Retina (tissue), 1 donor: ENCODE measurements at places on chromosomes 2 and 18.
A peak's percentile ranks its signal among the peaks of the same experiment; 100 is the strongest.

DNA sequence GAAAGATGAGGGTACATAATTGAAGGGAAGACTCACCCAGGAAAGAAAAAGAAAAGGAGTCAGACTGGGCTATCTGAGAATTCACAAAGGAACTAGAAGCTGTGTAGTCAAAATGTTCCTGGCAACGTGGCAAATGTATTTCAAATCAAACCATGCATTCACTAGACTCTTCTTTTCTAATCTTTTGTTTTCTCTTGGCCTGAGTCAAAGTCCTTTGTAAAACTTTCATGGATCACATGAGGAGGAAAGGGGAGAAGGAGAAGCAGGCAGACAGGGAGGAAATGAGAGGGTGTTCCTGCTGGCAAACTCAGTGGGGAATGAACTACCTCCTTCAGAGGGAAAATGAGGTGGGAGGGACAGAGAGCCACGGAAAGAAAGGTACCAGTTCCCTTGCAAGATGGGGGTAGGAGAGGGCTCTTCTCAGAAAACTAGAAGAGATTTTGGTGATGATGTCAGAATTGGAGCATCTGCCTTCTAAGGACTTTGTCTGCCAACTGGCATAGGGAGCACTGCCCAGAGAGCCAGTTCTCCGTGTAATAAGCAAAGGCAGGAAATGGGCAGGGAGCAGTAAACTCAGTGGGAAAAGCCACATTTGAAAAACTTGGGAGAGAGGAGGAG, 51.4 kb downstream of the SLC8A1 start:
- no peak for DNase-seq

GRCh38 chr2:160906878-160907277, 253.3 kb upstream of the TANK start:
- DNase-seq = no peak

DNA sequence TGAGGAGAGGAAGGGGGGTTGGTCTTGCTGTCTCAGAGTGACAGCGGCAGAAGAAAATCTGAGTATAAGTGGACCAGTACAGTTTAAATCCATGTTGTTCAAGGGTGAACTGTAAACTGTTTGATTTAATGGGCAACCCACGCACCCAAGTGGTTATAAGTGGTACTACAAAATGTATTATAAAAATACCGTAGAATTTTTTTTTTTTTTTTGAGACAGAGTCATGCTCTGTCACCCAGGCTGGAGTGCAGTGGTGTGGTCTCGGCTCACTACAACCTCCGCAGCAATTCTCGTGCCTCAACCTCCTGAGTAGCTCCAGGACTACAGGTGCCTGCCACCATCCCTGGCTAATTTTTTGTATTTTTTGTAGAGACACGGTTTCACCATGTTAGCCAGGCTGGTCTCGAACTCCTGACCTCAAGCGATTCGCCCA, 2.1 kb upstream of the CHCHD5 start:
- DNase-seq = peak; percentile 60

GRCh38 chr2:208172125-208172524, 8.7 kb upstream of the CRYGA start:
- DNase-seq = no peak

GRCh38 chr2:173191601-173192000, 116.0 kb downstream of the MAP3K20 start:
- no peak for DNase-seq

DNA sequence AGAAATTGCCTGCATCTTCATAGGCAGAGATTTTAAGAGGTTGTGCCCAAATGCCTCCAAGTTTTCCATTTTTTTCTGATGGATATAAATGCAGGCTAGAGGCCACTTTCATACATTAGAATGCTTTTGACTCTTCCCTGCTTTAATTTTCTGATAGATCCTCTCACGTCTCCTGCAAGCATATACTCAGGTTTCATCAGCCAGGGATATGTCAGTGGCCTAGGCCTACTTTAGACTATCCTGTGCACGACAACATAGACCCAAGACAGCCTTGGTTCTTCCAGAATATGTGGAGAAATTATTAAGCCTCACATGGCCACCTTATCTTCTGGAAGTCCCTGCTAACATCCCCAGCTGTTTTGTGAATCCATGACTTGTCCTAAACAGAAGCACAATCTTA, 415.9 kb downstream of the TDRD15 start:
- no peak for DNase-seq

- DNase-seq = no peak
These were observed 76.9 kb downstream of the TMEM131 start for GRCh38 chr2:97918818-97919217.
